ENCODE measurements at places on chromosomes 1 and 21.
A peak's percentile ranks its signal among the peaks of the same experiment; 100 is the strongest.

DNA sequence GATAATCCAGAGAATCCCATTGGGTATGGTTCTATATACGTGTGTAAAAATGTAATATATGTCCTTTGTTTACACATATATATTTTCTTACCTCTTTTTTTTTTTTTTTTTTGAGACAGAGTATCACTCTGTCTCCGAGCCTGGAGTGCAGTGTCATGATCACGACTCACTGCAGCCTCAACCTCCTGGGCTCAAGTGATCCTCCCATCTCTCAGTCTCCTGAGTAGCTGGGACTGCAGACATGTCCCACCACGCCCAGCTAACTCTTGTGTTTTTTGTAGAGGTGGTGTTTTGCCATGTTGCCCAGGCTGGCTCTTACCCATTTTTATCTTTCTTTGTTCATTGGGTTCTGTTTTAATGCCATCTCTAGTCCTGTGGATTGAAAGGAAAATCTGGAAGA is 59.5 kb downstream of the ZBTB17 start:
- no peak for DNase-seq

GRCh38 chr1:188155261-188155660 is 1326.5 kb downstream of the PLA2G4A start:
- no peak for DNase-seq

DNA sequence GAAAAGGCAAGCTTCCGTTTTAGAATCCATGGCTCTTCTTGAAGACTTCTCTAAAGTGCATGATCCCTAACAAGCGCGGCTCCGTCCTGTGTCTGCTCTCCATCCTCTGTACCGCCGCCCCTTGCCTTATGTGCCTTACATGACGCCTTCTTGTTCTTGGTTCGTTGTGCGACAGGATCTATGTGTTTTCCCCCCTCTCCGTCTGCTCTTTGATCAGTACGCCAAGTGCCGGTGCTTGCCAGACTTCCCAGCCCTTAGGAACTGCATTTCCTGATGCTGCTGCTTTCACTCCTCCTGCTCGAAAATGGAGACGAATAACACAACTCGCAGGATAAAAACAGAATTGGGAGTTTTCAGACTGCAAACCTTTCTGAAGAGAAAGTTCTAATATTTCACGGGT is 13.1 kb downstream of the NDUFV3 start:
- no peak for DNase-seq

GRCh38 chr1:222204475-222204874 is 343.4 kb downstream of the HHIPL2 start:
- no peak for DNase-seq

- DNase-seq = no peak
Observed at GRCh38 chr1:224203243-224204016, 20.4 kb downstream of the DEGS1 start.

DNA sequence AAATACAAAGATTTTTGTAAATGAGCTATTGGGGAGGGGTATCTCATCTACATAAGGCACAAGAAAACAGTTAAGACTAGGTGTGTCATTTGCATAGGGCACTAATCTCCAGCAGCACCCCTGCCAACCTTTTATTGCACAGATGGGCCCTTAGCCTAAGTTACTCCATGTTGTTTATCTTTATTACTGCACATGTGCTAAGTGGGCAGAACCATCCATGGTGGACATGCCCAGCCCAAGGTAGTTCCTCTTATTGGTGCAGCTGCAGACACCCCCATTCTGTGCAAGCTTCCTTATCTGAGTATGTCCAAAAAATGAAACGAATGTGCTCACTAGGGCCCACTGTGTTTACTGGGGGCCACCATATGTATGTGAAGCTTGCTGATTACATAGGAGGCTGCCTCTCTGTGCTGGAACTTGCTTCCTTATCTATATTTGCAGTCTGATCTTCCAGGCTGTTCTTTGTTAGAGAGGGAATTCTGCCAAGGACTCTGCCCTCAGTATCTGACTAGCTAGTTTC is 77.3 kb upstream of the NEK7 start:
- DNase-seq = no peak

DNA sequence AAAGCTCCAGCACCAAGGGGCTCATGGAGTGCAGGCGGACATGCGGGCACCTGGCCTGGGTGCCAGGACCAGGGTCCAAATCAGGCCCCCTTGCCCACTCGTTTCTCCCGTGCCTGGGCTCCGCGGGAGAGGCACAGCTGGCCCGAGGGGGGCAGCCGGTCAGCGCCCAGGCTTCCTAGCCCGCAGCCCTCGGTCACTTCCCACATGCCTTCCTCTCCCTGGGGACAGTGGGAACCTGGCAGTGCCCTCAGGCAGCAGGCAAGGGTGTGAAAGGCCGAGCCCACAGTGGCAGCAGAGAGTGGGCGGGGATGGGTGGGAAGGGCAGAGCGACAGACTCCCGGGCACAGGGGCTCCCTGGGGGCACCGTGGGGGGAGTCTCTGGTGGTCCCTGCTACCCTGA is 69.8 kb downstream of the MEGF6 start:
- no peak for DNase-seq

- DNase-seq = no peak
Observed at GRCh38 chr1:197776351-197777105, 1.2 kb upstream of the DENND1B start.

GRCh38 chr1:27504588-27505419 is 14.8 kb upstream of the WASF2 start:
- no peak for DNase-seq

DNA sequence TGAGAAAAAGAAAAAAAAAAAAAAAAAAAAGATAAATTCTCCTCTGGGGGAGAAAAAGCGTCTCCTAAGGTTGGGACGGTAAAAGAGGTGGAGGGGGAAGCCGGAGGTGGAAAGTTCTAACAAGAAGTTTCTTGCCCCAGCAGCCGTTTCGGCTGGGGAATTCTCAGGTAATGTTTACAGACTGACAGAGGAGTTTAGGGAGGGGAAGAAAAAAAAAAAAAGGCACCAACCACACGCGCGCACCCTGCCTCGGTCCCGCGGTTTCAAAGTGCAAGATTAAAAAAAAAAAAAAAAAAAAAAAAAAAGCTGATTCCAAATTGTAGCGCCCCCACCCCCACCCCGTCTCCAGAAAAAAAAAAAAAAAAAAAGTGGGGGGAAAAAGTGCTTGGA is 504 bp downstream of the DHRS3 start:
- DNase-seq = no peak

DNA sequence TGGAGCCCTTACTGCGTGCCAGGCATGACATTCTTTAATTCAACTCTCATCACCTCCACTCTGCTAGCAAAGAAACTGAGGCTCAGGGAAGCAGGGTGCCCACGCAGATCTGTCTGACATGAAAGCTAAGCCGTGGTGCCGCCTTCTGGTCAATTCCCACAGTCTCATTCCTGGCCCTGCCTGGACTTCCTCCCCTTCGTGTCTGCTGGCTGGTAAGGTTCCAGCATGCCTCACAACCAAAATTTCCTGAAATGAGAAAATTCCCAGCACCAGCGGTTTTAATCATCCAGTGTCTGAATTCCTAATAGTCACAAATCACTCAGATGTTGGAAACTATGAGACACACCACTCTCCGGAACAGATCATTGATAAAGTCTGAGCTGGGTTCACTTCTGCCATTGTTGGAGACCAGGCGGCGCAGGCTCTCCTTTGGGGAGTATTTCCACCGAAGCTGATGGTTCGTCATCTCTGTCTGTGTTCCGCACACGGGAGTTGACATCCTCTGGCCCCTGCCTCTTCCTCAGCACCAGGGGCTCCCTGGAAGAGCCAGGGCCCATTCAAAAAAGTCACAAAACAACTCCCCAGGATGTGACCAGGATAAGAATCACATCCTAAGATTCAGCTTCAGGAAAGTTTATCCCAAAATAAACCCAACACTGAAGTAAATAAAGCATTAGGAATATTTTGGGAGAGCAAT is 167.7 kb downstream of the PLPP3 start:
- DNase-seq = no peak

DNA sequence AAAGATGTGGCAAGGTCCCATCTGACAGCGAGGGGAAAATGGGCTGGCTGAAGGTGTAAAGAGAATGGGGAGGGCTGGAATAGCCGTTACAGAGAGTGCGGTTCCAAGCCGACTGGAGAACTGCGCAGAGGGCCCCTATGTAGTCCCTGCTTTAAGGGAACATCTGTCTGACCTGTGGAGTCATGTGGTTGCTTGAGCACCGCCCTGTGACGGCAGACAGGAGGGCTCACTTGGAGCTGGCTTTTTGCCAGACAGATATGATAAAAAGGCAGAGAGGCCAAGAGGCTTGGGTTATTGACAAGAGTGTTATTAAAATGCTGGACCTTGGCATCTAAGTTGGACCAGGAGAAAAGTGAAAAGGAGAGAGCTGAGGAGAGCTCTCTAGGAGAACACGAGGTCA is 5.9 kb upstream of the PTPRF start:
- no peak for DNase-seq

DNA sequence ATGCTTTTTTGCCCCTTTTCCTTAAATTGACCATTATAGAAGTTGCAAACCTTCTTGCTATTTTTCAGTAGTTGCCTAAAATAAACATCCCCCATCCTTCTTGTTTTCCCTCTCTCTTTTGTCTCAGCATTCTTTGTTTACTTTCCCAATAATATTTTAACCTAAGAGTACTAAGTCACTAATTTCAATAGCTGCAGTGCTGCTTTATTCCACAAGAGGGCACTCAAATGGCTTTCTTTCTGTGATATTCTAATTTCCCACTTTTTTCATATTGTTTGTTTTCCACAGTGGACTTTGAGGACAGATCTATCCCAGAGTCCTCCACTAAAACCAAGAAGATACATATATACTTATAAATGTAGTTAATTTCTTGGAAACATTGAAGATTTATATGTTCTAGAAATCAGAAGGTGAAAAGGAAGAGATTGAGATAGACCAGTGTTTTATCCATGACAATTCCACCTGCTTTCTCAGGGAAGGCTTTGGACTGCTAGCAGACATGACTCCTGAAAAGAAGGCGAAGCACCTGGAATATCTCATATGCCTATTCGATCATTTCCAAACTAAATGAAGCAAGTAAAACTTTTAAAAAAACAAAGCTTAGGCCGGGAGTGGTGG is 104.8 kb upstream of the GRIK1 start:
- DNase-seq = no peak

DNA sequence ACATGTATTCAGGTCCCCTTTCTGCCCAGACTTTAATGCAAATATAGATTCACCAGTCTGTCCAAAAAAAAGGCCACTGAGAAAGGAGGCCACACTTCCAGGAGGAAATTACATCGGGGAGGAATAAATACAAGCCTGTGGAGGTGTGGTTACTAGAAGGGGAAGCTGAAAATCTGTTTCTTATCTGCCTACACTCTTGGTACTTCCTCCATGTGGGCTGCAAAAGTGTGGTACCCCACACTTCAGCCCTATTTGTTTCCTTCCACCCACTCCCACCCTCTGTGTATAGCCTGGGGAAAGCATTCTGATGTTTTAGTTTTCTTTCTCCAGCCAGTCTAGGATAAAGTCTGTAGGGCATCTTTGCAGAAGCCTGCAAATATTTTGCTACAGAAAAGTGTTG is 38.4 kb downstream of the UTP25 start:
- DNase-seq = no peak

DNA sequence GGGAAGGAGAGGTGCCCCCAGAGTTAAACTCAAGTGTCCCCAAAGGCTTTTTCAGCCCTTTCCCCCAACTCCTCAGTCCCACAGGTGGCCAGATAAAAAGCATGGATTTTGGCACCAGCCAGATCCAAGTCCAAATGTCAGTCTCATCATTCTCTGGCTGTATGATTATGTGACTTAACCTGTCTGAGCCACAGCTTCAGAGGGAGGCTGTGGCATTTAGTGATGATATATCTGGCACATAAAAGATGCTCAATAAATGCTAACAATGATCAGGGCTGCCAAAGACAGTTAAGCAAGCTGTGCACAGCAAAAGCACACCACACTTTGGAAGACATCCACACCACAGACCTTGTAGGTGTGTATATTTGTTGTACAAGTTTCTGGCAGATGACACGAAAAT is 5.6 kb upstream of the PADI3 start:
- DNase-seq = no peak

- no peak for DNase-seq
Observed at GRCh38 chr1:235683653-235684052, 34.1 kb upstream of the GNG4 start.

- no peak for DNase-seq
Observed at GRCh38 chr1:45621895-45622523, 1.8 kb downstream of the CCDC17 start.

GRCh38 chr1:165327538-165327937 is 29.0 kb downstream of the LMX1A start:
- DNase-seq = no peak

- no peak for DNase-seq
Observed at GRCh38 chr1:117527566-117528102, 78.2 kb upstream of the TENT5C start.

- DNase-seq = no peak
Observed at GRCh38 chr1:37393173-37394120, 80.9 kb upstream of the ZC3H12A start.

DNA sequence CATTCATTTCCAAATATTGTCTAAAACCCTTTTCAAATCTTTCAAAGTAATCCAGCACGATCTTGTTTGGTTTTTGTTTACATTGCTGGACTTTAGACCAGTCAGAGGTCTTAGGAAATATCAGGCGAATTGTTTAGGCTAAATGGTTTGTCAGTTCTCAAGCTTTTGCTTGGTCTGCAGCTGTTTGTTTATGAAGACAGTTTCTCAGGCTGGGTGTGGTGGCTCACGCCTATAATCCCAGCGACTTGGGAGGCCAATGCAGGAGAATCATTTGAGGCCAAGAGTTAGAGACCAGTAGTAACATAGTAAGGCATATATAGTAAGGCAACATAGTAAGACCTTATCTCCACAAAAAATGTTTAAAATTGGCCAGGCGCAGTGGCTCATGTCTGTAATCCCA is 77.5 kb downstream of the DNTTIP2 start:
- DNase-seq = no peak

GRCh38 chr21:42582787-42583476 is 69.3 kb downstream of the SLC37A1 start:
- no peak for DNase-seq

- DNase-seq = no peak
Observed at GRCh38 chr1:40676501-40676900, 11.0 kb upstream of the RIMS3 start.

DNA sequence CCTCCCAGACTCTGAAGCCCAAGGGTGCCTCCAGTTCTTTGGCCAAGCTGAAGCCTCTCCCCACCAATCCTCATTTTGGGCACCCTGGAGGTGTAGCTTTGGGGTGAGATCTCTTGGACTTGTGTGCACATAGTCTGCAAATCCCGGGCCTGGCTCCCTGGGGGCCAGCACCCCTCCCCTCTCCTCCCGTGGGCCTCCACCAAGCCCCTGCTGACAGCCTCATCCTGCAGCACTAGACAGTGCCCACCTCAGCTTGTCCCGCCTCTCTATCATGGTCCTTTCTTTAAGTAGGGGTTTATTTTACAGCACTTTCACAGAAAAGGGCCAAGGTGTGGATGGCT is 3.2 kb downstream of the GJC2 start:
- peak; percentile 12 for DNase-seq

DNA sequence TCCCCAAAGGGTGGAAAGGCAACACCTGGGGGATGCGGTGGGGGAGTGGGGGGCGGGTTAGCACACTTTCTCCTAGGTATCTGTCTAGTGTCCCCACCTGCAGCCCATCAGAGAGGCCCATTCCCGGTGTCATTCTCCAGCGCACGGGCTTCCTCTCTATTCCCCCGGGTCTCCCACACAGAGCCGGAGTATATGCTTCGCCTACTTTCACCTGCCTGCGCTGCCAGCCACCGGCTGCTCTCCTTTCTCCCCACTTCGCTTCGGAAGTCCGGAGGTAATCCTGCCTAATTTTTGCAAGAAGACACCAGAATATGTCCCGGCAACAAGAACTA is 852 bp downstream of the RGS7 start:
- DNase-seq = no peak
